Left lung (tissue), 14 donors: ENCODE measurements at places on chromosomes 2 and 18. TPM values are rescaled to one million over a fixed set of nuclear protein-coding genes. Genes with fewer than 3 reads are reported as not detected.
A peak's percentile ranks its signal among the peaks of the same experiment; 100 is the strongest.

MYCN gene
- 22.2 TPM for polyA plus RNA-seq

SLC38A11 gene
- 1.6 TPM for polyA plus RNA-seq

DNA sequence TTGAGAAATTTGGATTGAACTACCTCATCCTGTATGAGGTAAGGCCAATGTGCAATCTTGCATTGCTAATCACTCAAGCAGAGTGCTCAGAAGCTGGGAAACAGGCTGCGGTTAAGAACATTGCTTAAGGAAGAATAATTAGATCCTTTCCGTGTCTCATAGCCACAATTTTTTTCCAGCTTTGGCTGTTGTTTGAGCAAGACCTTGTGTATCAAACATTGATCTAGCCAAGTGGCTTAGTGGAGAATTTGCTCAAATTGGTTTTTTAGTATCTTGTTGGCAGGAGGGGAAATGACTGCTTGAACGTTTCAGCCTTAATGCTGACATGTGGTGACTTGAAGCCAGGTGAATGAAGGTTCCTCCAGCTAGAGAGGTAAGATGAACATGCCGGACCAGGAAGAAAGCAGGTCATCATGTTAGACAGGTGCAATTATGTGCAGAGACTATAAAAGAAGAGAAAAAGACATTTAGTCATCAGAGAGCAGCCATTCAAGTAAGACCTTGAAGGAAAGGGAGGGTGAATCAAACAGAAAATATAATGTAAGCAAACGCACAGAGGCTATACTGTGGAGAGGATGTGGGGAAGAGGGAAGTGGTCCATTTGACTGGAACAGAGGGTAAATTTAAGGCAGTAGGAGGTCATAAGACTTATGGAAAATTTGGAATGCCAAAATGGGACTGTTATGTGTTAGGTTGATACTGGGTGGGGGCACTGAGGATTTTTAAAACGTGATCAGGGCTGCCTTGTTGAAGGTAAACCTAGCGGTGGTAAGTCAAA lies 98.9 kb upstream of the CYP1B1 start:
- DNase-seq = no peak

DNA sequence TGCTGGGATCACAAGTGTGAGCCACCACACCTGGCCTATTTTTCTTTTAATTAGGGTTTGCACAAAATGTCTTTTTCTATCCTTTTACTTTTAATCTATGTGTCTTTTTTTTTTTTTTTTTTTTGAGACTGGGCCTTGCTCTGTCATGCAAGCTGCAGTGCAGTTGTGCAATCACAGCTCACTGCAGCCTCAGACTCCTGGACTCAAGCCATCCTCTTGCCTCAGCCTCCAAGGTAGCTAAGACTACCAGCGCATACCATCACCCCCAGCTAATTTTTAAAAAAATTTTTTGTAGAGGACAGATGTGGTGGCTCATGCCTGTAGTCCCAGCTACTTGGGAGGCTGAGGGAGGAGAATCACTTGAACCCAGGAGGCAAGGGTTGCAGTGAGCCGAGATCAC lies 27.1 kb downstream of the ADCY3 start:
- DNase-seq = no peak

DNA sequence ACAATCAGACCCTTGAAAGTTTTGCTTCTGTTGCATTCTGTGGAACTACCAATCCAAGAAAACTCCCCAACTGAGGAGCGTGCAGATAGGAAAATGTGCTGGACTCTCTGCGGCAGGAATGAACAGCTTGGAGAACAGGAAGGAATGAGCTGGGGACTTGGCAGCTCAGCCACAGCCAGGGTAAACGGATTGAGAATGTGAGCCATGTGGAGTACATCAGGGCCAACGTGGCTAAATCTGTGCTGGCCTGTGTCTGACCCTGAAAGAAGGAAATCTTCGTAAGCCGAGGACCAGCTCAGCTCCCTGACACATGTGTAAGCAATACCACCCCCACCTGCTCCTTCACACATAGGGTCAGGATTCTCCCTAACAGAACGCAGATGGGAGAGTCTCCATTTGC lies 1023.7 kb downstream of the BCL11A start:
- no peak for DNase-seq

MC2R gene
- not detected for polyA plus RNA-seq

GRCh38 chr18:77108001-77108692 lies 24.4 kb downstream of the MBP start:
- peak; percentile 62 for DNase-seq

DNA sequence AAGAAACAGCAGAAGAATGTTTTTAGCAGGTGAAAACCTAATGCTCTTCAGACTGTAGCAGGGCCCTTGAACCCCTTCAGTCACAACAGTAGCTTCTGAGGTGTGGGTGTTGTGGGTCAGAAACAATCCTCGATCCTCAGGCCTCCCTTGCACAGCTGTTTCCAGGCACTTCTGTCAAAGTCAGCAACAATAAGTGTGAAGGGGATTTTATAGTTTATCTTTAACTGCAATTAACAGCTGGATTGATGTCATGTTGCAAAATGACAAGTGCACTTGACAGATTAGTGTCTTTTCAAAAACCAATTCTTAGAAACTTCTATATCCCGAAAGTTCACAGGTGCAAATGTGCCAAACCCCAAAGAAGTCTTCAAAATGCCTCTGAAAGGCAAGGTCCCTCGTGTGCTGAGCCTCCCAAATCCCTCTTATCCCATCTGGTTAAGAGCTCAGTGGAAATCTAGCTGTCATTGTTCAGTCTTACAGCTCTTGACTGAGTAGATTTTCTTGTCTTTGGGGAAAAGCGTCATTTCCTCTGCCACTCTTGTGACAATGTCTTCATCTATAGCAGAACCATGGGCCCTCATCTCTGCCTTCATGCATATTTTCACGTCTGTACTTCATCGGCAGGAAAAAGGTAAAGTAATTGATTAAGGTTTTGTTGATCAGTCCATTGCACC lies 29.6 kb downstream of the M1AP start:
- DNase-seq = no peak

DNA sequence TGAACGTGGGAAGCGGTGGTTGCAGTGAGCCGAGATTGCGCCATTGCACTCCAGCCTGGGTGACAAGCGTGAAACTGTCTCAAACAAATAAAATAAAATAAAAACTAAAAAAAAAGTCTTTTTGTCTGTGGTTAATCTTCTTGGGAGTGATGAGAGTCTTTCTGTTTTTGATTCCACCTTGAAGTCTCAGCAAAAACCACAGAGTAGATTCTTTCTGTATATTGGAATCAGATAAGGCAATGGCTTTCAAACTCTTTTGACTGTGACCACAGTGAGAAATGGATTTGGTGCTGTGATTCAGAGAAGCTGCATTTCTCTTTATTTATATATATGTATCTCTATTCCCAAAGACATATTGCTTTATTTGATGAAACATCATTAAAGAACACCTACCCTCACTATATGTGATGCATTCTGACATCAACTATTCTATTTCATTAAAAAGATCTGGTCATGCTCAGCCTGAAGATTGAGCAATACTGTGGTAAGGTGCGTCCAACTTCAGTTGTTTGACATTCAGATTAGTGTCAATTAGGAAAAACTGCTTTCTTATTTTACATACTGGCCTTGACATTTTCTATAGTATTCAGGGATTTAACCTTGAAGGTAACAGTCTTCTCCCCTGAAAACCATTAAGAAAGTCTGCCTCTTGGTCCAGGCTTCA lies 15.6 kb downstream of the HRH4 start:
- DNase-seq = no peak

- DNase-seq = no peak
Observed at GRCh38 chr2:726169-726568, 49.0 kb upstream of the TMEM18 start.

GRCh38 chr2:197240421-197241041 lies 70.0 kb downstream of the ANKRD44 start:
- no peak for DNase-seq

RAX gene
- polyA plus RNA-seq = not detected

GPR17 gene
- polyA plus RNA-seq = 0.68 TPM

CELF4 gene
- 6.8 TPM for polyA plus RNA-seq

DNA sequence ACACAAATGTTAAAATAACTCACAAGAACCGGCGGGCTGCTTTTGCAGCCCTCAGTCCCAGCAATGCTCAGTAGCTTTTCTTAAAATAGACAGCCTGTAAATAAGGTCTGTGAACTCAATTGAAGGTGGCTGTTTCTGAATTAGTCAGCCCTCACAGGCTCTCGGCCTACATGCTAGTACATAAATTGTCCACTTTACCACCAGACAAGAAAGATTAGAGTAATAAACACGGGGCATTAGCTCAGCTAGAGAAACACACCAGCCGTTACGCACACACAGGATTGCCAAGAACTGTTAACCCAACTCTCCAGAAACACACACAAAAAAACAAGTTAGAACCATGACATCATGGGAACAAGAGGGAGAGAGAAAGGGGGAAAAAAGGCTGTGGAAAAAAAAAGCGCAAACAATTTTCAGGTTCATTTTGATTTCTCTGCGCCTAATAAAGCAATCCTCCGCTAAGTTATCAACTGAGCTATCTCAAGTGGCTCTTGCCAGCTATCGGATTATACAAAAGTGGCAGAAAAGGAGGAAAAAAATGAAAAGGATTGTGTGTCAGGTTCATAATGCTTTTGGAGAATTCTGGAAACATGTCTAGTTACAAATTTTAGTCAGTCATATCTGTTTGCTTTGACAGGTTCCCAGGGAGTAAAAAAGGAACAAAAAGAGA lies 89.1 kb downstream of the ZEB2 start:
- no peak for DNase-seq

- no peak for DNase-seq
Observed at GRCh38 chr2:74894272-74894981, 60.5 kb downstream of the HK2 start.

- DNase-seq = no peak
Observed at GRCh38 chr2:128667391-128667790, 348.7 kb upstream of the HS6ST1 start.

SLC1A4 gene
- polyA plus RNA-seq = 7.0 TPM

- no peak for DNase-seq
Observed at GRCh38 chr2:224319750-224320149, 82.2 kb downstream of the FAM124B start.

COMMD1 gene
- 75.9 TPM for polyA plus RNA-seq

MBD2 gene
- 78.9 TPM for polyA plus RNA-seq

DNA sequence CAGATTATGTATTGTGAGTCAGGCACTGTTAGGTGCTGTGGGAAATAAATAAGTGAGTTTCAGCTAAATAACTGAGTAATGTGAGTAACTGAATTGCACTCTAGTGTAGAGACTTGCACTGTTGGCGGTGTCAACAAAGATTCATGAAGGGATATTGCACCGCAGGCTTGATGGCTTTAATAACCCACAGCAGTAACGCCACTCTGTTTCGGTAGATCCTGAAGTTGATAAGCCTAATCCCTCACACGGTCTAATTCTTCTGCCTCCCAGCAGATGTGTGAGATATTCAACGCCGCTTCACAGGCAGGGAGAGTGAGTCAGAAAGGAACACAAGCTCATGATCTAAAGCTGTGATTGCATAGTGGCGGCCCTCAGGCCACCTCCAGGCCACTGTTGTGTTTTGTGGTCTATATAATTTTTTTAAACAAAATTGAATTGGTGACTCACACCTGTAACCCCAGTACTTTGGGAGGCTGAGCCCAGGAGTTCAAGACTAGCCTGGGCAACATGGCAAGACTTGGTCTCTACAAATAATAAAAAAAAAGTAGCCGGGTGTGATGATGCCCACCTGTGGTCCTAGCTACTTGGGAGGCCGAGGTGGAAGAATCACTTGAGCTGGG lies 94.3 kb downstream of the LIPG start:
- DNase-seq = no peak

GRCh38 chr2:236884569-236885175 lies 201.0 kb upstream of the COPS8 start:
- no peak for DNase-seq

DNA sequence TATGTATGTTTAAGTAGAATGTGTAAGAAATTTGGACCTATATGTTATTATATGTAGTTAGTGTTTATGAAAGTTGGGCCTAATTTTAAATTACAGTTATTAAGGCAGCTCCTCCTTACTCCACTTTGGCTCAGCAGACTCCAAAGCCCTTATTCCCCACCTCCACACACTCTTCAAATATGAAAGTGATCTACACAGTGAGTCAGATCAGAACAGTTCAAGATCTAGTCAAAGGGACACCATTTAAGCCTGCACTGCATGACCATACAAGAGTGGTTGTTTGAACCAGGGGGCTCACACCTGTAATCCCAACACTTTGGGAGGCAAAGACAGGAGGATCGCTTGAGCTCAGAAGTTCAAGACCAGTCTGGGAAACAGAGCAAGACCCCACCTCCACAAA lies 21.2 kb upstream of the PMAIP1 start:
- no peak for DNase-seq

POMC gene
- 0.74 TPM for polyA plus RNA-seq

SMYD1 gene
- not detected for polyA plus RNA-seq

ZNF638 gene
- 221 TPM for polyA plus RNA-seq

ALPG gene
- polyA plus RNA-seq = 0.08 TPM

DNA sequence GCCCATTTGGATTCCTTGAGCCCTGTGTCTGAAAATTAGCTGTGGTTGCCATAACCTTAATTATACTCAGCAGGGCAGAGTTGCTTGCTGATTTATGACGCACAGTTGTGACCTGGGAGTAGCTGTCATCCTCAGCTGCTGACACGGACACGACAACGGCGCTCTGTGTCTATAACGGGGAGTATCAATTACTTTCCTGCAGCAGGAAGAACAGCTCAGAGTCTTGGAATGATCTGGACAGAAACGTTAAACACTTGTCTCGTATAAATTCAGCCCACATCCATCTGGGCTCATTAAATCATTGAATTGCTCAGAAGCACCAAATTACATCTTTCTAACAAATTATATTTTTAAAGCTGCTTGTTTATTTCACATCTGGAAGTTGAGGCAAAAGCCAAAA lies 116.3 kb downstream of the SEPTIN10 start:
- DNase-seq = no peak

- DNase-seq = no peak
Observed at GRCh38 chr18:41266204-41266603, 688.8 kb upstream of the PIK3C3 start.

DNA sequence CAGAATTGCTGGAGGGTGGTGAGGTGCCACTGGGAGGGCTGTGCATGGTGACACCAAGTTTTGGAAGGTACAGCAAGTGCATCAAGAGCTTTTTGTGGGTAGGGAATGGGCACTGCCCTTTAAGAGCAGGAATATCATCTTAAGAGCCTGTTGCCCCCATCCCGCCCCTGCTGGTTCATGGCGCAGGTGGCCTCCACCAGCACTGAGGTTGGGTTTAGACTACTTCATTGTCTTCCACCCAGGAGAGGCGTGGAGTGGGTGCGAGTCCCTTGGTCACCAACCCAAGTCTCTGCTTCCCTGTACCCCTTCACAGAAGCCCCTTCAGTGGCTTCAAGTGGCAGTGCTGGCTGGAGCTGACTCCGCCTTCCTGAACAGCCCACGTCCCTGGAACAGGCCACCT lies 7.8 kb downstream of the RNPEPL1 start:
- DNase-seq = no peak

DNA sequence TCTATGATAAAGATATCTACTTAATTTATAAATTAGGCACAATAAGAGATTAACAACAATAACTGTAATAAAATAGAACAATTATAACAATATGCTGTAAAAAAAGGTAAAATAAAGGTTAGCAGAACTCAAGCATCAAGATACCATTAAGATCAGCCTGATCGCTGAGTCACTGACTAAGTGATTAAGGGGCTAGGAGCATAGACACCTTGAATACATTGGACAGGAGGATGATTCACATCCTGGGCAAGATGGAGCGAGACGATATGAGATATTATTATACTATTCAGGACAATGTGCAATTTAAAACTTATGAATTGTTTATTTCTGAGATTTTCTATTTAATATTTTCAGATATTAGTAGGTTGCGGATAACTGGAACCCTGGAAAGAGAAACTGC lies 1277.8 kb upstream of the ZEB2 start:
- no peak for DNase-seq
